ENCODE measurements at places on chromosomes 7 and 10.

DNA sequence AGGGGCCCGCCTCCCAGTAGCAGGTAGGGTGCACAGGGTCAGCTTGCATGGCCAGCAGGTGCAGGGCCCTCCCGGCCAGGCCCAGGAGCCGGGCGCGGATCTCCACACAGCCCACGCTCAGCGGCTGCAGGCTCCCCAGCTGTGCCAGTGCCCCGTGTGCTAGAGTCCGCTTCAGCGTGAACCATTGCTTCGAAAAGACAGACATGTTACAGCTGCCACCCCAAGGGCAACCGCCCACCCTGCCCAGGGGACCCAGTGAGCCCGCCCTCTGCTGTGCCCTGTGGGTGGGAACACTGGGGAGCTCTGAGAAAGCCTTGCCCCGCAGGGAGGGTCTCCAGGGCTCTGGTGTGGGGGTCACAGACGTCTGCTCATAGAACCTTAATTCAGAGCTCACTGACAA is 64.3 kb upstream of the NKX6-2 start:
- DNase-seq: no peak

DNA sequence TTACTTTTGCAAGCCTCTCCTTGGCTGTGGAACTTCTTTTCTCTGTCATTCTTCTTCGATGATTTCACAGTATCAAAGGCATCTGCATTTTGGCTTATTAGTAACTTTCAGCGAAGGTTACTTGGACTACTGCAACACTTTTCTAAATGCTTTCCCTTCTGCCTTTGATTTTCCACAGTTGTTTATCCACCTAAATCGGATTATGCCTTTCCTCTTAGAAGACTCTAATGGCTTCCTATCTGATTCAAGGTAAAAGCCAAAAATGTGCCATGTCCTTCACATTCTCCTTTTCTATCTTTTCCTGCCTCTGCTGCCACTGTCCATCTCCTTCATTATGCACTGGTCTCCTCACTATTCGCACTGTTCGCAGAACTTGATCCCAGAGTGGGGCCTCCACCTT is 1606.3 kb upstream of the LRRTM3 start:
- no peak for DNase-seq

DNA sequence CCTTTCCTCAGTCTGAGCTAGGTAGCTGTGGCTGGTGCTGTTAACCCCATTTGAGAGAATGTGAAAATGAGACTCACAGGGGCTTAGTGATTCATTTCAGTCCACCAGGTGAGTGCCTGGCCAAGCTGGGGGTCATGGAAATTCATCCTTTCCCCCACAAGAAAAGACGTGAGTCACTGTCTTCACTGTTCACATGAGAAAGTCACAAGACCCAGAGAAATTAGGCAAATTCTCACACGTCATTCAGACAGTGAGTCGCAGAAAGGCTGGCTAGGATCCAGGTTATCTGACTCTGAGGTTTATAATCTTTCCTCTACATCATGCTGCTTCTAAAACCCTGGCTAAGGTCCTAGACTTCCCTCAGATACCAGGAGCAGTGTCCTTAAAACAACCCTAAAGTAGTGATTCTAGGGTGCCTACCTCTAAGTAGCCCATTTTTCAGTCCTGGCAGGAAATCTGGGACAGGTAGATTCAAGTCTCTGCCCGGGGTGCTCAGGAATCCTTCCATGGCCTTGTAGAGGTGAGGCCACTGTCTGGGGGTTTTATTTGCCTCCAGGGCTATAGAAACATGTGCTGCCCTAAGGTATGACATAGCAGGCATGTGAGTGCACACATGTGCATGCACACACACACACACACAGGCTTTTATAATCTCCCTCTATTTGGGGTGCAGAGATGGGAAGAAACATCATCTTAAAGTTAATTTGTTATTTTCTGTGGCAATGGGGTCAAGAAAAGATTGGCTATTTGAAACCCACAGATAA is 427.9 kb upstream of the CELF2 start:
- peak; percentile 82 for DNase-seq

DNA sequence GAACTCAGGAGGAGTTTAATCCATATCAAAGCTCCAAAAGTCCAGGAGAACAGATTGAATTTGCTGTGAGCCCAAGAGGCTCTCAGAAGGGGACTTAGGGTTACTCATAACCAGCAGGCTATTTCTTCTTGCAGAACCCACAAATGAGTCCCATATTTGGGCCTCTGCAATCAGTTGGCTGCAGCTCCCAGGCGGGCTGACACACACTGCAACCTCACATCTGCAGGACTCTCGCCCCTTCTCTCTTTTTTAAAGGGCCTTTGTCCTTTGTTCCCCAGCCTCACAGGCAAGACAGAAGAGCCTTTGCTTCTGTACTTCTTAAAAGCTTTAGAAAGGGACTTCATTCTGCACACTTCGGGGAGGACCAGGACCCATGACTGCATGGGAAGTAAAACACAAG is 26.7 kb downstream of the CREB3L2 start:
- DNase-seq: no peak

DNA sequence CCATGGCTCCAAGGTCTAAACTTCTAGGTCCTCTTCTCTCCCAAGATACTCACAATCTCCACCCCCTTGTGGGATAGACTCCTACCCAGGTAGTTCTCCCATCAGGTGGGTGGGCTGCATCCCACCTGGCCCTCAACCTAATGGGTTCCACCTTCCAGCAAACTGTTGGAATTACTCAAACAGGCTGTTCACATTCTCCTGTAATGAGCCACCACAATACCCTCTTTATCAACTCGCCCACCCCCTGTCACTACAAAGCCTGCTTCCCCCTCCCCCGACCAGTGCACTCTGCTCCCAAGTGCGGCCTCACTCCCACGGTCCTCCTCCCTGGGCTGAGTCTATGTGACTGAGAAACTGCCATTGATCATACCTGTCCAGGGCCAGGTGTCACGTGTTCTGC is 10.4 kb upstream of the HTR5A start:
- DNase-seq: no peak

DNA sequence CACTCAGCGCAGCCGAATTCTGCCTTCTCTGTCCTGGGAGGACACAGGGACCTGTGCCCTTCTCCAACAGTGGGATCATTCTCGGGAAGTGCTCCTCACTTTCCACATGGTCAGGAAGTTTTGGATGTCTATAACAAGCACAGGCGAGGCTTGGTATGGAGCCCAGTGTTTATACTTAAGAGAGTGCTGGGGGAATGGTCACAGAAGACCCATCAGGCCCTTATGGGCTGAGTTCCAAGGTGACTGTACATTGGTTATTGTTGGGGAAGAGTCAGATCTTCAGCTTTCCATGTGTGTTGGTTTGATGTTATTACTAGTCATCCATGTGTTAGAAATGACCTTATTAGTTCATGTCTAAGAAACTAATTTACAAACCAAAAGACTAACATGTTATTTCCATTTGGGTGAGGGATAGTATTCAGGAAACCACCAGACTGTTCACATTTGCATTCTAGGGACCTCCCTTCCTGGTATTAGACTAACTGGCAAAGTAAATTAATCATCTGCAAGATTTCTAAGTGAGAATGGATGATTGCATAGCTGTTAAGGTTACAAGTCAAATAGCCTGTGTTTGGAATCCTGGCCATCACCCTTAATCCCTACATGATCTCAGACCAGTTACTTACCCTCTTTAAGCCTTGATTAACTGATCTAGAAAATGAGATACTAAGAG is 834.2 kb downstream of the LRMDA start:
- no peak for DNase-seq

GRCh38 chr10:123792248-123792978 is 99.2 kb downstream of the CPXM2 start:
- no peak for DNase-seq

DNA sequence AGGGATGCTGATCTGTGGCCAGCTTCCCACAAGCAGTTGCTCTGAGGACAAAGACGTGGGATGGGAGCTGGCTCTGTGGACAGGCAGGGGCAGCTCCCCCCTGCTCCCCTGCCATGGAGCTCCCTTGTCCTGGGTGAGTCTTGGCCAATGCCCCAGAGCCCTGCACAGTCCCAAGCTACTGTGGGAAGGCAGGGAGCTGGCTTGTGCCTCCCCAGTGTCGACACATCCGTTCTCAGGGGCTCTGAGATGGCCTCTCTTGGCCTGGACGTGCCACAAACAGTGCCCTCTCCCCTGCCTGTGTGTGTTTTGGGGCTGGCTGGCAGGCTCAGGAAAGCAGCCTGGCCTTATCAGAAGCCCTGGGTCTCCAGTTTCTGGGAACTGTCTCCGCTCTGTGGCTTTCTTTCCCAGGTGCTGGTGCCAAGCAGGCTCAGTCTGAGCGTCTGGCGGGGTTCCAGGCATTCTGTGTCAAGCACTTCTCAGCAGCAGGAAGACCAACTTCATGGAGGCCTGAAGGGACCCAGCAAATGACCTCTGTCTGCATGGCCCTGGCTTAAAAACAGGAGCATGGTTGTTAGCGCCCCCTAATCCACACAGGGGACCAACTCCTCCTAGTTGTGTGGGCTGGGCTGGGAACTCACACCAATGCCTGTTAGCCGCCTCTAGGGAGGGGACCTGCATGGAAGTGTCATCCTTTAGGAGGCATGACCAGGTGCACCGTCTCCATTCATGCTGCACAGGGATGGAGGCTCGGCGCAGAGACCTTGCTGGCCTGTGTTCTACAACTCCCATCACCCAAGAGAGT is 375.2 kb downstream of the RPS24 start:
- DNase-seq: peak; percentile 35

DNA sequence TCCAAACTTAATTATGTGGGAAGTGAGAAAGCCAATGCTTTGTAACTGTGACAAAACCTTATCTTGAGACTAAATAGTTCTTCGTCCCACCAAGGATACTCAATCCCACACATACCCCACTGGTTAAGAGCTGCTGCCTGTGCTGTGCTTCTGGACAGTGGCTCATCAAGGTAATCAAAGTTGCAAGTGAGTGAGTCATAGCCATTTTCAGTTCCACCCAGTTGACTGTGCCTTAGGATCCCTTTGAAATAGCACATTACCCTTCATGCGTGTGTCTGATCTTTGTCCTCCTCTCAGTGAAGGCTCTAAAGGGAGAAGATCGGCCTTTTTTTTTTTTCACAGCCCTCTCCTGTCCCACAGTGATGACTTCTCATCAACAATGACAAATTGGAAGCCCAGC is 706.0 kb upstream of the AUTS2 start:
- DNase-seq: no peak

DNA sequence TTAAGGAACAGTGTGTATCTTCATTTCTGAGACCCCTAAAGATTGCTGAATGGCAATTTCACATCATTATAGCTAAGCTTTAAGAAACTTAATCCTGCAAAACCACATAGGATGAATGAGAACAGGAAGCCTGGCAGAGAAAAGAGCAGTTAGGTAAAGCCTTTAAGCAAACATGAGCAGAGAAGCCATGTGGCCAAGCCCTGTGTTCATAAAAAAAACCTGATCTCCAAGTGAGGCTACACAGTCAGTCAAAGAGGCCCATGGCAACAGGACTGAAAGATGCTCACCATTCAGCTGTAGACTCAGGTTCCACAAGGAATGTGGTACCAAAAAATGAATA is 9.3 kb downstream of the LIPA start:
- no peak for DNase-seq

GRCh38 chr10:103736763-103737162 is 118.6 kb downstream of the SH3PXD2A start:
- peak; percentile 40 for DNase-seq

GRCh38 chr10:88996927-88997326 is 6.3 kb downstream of the FAS start:
- DNase-seq: peak; percentile 68

- peak; percentile 91 for DNase-seq
Observed at GRCh38 chr7:44977304-44977958, 1.4 kb downstream of the MYO1G start.

DNA sequence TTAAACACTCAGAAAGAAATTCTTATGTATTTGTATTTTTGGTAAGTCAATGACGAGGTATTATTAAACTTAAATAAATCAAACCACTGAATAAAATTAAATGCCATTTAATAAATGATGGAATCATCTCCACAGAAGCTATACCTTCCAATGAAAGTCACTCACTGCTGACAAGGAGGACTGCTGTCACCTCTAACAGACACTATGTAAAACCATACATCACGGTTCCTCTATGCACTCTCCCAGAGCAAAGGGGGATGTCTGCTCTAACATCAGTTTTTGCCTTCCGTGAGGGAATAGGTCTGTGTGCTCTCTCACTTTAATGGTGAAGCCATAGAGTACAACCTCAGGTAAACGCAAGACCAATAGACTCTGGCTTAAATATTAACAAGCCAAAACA is 99.7 kb upstream of the DDC start:
- DNase-seq: no peak

GRCh38 chr7:79454361-79454960 is 994 bp upstream of the MAGI2 start:
- DNase-seq: no peak

DNA sequence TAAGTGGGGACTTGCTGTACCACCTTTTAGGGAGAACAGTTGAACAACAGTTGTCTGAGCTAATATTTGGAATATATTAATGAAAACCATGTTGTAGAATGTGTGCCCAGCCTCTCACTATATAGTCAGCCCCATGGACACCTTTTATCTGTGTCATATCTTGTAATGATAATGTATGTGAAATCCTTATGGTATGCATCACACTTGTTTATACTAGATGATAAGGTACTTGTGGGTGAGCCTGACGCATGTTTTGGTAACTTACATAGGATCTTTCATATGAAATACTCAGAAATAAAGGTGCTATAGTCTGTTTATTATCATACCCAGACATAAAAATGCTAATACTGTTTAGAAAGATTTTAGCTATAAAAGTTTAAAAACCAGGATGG is 32.8 kb downstream of the CAMK1D start:
- no peak for DNase-seq

DNA sequence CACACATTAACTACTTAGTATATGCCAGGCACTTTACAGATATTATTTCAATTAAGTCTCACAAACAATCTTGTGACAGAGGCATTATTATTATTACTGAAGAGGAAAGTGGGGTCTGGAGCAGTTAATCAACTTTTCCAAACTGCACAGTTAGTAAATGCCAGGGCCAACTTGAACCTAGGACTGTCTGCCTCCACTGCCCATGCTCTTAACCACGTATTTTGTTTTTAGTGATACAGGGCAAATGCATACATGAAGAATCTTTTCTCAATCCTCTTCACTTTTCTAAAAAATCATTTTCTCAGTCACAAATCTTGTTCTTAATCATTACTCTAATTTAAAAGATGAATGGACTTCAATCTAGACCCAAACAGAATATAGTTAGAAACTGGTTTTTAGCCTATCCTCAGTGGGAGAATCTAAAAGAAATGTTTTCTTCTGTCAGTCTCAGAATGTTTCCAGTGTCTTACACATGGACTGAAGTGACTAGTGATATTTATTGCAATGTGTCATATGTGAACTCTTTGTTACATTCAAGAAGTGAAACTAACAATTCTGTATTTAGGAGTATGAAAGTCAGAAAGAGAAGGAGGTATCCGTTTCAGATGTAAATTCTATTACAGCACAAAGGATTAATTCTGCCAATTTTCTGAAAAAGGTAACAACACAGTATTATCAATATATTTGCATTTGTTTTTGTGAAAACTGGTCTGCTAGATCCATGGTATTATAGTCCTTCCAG is 55.5 kb upstream of the CCNJ start:
- DNase-seq: no peak
